ENCODE measurements at places on chromosomes 7 and 10.

DNA sequence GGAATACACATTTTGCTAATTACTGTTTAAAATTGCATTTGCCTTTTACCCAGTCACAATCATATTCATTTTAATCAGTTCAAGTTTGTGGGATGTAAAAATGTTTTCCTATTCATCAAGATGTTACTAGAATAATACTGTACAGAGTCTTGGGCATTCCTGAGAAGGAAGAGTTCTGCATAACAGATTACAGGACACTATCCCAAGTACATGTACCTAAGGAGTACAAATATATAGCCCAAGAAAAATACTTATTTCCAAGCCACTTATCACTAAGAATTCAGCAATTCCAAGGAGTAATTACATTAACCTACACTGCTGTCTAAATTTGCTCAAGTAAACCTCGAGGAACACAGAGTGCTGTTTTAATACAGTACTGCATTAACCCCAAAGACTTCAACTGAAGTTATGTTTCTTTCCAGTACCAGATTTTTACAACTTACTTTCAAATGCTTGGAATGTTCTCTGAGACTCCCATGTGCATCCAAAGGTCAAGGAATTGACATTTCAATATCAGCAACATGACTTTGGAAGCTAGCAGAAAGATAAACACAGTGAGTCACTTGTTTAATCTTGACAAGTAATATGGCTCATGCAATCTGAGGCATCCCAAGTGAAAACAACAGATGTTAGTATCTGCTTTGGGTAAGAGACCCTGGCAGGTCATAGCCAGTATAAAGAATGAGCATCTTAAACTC, 125.4 kb upstream of the BET1 start:
- no peak for DNase-seq

GRCh38 chr10:79561257-79561656, 1.1 kb upstream of the SFTPA2 start:
- no peak for DNase-seq

DNA sequence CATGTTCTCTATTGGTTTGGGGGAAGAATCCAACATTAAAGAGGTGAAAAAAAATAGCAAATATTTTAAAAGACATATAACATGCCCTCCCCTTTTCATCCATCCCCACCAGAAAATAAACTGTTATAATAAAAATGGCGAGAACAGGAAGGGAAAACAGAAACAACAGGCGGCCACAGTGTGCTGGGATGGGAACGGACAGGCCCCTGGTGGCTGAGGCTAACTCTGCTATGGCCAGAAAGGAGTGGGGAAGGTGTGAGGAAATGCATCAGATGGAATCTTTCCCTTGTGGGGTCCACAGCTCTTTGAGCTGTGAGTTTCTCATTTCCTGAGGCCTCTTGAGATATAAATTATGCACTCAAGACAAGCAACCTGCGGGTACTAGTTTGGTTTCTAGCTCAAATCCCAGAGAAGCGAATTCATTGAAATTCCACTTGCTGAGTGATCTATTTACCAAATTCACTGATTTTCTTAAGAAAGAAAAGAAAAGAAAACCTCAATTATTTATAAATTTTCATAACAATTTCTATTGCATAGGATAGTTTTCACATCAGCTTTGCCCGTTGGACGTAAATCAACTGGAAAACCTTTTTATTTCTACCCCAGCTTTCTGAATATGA, 139.5 kb downstream of the BMPER start:
- no peak for DNase-seq

DNA sequence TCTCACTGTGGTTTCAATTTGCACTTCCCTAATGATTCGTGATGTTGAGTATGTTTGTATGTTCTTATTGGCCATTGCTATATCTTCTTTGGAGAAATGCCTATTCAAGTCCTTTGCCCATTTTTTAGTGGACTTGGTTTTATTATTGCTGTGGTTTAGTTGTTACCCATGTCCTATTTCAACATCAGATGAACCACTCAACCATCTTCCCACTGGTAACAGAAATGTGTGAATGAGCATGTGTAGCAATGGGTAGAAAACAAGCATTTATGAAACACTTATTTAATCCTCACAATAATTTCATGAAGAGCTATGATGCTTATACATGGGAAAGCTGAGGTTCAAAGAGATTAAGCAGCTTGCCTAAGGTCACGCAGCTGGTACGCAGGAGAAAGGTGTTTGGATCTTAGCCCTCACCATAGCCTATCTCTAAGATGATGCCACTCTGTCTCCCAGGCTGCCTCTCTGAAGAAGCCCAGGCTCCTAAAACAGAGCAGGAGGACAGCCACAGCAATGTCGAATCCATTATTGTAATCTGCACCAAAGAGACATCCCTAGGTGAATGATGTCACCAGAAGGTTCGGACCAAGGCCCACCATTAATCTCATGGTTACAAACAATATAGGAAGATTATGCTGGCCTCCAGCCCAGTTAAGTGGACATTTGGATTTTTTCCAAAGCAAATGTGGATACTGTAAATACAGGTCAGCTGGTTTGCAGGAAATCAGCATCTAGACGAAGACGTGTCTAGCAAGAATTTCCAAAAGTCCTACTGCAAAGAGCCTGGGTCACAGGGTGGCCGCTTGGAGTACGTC, 447.6 kb upstream of the ZMIZ1 start:
- no peak for DNase-seq

DNA sequence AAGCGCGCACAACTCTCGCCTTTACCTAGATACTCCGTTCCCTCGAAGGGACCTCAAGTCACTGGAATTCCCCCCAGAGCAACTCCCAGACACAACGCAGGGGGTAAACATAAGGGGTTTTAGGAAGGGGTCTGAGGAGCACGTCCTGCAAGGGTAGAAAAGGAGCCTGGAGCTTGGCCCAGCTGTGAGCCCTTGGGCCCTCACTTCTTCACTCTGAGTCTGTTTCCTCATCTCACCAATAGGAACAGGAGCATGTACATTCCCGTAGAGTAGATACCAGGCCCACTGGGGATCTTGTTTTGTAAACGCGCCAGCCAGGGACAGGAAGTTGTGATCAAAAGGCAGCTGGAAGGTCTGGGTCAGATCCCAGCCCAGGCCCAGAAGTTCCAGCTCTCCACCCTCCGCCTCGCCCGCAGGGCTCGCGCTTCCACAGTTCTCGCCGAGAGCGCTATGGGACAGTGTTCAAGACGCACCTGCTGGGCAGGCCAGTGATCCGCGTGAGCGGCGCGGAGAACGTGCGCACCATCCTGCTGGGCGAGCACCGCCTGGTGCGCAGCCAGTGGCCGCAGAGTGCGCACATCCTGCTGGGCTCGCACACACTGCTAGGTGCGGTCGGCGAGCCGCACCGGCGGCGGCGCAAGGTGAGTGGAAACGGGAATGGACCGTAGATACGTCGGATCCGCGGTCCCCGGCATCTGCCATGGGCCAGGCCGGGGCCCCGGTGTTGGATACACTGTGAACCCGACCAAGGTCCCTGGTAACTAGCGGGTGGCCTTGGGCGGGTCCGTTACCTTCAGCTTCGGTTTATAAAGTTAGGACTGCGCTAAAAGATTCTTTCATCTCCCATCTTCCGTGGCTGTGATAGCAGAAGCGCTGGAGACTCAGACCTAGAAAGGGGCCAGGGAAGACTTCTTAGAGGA, 1.3 kb downstream of the CYP26C1 start:
- DNase-seq = no peak

DNA sequence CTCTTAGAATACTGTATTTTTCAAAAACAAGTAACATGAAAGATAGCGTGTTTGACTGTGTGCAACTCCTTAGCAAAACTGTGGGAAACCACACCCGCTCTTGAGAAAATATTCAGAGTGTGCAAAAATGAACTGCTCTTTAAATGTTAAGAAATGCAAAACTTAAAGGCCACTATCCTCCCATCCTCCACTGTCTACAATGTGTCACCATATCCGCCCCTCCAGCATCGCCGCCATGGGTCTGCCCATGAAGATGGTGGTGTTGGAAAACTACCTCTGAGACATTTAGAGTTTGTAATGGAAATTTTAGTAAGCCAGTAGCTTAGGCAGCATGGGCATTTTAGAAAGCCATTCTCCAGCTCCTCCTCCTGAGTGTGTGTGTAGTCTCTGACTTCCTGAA, 20.1 kb upstream of the NMT2 start:
- DNase-seq = no peak

DNA sequence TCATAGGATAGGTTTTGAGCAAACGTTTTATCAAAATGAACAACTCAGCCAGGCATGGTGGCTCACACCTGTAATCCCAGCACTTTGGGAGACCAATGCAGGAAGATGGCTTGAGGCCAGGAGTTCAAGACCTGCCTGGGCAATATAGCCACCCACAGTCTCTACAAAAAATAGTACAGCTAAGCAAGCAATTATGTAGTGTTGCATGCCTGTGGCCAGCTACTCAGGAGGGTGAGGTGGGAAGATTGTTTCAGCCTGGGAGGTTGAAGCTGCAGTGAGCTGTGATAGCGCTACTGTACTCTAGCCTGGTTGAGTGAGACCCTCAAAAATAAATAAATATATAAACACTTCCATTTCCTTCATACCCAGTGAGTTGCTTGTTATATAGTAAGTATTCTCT, 67.1 kb downstream of the LSMEM1 start:
- DNase-seq = no peak

- DNase-seq = no peak
These were observed 90.4 kb downstream of the KIAA1549 start for GRCh38 chr7:138890499-138891445.

DNA sequence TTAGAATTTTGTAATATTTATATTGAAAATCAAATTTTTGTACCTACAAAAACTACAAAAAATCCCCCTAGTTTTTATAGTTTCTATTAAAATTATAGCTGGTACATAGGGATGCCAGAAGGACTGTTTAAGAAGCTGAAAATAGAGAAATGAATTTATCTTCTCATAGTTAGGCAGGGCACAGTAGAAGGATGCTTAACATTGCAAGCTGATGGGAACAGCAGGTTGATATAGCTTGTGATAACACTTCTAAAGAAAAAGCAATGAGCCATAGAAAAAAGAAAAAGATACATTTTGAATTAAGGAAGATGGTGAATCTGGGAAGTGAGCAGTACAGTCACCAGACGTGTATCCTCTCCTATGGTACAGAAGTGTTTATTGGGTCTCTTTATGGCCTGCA, 32.0 kb downstream of the PTEN start:
- DNase-seq = no peak

DNA sequence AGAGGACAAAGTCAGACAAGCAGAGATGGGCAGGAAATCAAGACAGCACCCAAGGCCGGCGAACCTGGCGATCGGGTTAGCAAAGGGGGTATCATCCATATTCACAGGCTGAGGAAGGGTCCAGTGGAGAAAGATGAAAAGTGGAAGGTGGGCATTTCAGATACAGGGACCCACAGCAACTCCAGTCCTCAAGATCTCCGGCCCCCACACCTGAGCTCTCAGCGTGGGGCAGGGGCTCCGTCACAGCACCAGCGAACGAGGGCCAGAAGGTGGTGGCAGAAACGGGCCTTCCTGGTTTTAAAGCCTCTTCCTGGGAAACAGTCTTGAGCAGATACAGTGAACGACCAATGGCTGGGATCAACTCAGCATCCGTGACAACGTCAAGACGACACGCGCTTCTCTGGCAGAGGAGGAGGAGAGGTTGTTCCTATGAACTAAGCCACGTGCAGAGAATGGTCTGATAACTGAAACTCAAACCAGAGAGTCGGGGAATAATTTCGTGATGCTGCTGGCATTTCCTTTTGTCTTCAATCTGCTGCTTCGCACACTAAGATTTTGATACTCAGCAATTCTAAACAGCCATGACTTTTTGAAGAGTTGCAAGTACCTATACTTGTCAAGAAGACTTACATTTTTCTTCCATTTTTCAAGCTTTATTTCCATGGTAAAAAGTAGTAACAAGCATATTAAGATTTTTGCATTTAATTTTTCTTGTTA, 219.8 kb downstream of the ZMYND11 start:
- no peak for DNase-seq

GRCh38 chr10:99429517-99430095, 818 bp downstream of the GOT1 start:
- no peak for DNase-seq

GRCh38 chr7:52771177-52771576, 264.3 kb upstream of the POM121L12 start:
- no peak for DNase-seq

DNA sequence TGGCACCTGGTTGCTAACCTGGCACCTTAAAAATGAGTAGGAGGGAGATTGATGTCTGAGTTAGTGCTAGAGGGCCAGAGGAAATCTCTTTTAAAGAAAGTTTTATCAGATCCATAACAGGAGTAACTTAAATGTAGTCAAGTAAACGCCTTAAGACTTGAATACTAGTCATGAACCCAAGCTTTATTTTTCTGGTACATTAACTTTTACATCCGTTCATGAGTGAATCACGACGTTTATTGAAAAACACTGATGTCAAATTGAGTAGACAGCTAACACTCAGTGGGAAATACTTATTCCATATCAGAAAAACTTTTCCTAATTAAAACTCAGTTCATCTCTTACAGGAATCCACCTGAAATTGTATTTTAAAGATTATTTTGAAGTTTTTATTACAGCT, 6.9 kb upstream of the LAMB1 start:
- DNase-seq = no peak

DNA sequence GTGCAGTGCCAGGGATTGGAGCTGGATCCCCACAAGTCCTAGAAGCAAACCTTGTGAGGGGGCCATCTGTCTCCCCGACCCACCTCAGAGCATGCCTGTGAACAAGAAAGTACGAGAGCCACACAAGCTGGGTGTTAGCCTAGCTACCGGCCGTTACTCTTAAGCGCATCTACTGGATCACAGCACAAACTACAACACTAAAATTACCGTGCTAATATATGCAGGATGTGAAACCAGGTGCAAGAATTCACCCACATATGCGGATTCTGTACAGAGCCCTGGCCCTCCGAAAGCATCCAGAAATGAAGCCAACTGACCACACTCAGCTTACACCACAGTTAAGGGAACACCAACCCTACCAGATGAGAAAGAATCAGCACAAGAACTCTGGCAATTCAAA, 16.0 kb upstream of the PRSS1 start:
- DNase-seq = no peak

- DNase-seq = no peak
These were observed 44.5 kb downstream of the TAS2R16 start for GRCh38 chr7:122951006-122951405.

DNA sequence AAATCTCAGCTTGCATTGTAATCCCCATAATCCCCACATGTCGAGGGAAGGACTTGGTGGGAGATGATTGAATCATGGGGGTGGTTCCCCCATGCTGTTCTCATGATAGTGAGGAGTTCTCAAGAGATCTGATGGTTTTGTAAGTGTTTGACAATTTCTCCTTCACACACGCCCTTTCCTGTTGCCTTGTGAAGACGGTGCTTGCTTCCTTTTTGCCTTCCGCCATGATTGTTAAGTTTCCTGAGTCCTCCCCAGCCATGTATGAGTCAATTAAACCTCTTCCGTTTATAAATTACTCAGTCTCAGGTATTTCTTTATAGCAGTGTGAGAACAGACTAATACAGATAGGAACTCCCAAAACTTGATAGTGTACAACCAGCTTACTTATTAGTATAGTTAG, 98.6 kb downstream of the CREM start:
- peak; percentile 31 for DNase-seq

- DNase-seq = no peak
These were observed 68.5 kb upstream of the LRRC18 start for GRCh38 chr10:49008091-49008490.

- DNase-seq = no peak
These were observed 142.8 kb downstream of the LSM5 start for GRCh38 chr7:32347244-32347828.

GRCh38 chr10:68121852-68122251, 12.6 kb downstream of the MYPN start:
- DNase-seq = no peak

All from HL-60 (cell line).